ENCODE measurements at places on chromosomes 1 and 21.

GRCh38 chr1:161848676-161849075, 82.6 kb downstream of the ATF6 start:
- DNase-seq: no peak

DNA sequence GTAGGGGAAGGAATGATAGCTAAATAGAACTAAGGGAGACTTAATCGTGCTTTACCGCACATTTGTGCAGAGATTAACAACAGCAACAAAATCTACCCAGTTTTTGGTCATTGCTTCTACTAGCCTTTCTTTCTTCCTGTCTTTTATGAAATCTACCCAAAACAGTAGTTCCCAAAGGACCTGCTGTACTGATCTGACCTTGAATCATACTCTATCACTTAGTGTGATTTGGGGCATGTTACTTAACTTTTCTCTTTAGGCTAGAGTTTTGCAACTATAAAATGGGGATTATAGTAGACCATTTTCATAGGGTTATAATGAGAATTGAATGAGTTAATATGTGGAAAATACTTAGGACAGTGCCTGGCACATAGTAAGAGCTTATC, 30.5 kb upstream of the MACF1 start:
- DNase-seq: no peak

GRCh38 chr1:226665505-226666163, 73.4 kb downstream of the ITPKB start:
- DNase-seq: no peak

DNA sequence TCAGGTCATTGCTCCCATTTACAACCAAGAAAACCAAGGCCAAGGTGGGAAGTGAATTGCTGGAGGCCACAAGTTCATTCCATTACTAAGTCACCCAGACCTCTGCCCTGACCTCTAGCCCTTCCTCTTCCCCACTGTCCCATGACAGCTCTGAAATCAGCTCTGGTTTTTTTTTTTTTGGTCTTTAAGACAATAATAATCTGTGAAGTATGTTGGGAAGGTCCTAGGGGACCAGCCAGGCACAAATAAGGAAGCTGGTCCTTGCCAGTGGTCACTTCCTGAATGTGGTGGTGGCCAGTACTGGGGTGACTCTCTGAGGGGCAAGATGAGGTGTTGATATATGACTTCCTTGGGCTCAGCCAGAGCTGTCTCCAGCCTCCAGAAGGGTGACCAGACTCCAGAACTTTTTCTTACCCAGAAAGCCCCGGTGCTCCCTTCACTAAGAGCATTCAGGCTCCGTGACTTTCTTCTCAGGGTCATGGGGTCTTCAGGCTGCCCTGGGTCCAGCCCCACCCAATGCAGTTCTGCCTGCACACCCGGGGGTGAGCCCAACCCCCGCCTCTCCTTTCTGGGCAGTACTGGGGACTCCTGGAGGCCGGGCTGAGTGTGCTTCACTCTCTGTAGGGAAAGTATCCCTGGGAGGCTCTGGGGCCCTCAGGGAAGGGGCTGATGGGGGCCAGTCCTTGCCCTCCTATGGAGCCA, 159.6 kb downstream of the PTPRU start:
- DNase-seq: no peak

GRCh38 chr1:54238353-54239034, 38.5 kb downstream of the MRPL37 start:
- peak; percentile 56 for DNase-seq

DNA sequence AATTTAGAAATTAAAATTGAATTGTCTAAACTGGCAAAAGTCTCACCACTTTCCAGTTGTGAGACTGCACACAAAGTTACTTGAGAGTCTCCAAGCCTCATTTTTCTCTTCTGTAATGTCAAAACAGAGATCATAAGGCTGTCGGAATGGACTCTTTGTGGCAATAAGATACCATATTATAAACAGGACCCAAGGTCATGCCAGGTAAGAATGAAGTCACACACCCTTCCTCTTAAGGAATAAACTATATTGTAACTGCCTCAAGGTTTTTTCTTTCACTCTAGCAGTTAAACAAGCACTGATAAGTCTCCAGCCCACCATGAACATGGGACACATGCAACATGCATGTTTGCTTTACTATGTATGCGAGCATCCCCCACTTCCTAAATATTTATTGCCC, 50.1 kb upstream of the DIRAS3 start:
- DNase-seq: no peak

- peak; percentile 74 for DNase-seq
Observed at GRCh38 chr1:227766015-227766634, 30.9 kb downstream of the SNAP47 start.

- DNase-seq: no peak
Observed at GRCh38 chr21:24514081-24514733, 1093.1 kb downstream of the MRPL39 start.

DNA sequence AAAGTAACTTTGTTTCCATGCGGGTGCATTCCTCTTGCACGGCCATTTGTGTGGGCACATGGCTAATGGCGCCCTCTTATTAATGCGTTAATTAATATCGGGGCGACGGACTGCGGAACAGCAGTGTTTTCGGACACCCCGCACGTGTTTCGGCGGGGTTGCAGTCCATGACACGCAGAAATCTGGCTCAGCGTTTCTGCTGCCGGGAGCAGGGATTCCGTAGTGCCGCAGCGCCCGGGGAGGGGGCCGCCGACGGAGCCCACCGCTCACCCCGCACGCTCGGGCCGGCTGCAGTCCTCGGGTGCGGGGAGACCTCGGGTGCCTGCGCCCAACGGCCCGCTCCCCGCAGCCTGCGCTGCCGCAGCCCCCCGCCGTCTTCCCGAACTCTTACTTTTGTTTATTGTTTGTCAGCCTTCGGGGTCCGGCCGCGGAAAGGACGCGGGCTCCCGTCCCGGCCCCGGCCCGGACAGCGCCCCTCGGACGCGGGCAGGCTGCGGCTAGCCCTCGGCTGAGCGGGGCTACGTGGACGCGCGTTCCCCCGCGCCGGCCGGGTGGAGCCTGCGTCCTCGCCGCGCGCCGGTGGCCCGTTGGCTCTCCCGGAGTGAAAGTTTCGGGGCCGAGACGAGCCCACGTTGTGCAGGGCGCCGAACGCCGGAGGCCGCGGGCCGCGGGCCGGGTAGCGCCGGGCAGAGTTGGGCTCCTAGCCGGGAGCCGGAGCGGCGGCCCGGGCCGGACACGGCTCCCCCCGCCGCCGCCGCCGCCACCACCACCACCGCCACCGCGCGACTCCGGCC, 849 bp downstream of the NFIA start:
- no peak for DNase-seq

DNA sequence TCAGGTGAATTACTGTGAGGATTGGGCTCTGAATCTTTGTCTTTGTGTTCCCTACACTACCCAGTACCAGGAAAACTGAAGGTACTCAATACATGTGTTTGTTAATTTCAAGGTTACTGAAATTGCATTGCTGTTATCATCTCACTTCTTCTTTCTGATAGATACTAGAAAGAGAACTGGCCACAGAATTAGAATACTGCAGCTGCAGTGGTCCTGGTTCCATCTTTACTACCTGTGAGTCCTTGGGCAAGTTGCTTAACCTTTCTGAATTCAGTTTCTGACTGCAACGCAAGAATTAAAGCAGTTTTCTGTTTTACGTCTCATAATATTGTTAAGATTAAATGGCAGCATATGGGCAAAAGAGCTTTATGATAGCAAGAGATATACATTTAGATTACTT, 263.5 kb downstream of the LMO4 start:
- no peak for DNase-seq

DNA sequence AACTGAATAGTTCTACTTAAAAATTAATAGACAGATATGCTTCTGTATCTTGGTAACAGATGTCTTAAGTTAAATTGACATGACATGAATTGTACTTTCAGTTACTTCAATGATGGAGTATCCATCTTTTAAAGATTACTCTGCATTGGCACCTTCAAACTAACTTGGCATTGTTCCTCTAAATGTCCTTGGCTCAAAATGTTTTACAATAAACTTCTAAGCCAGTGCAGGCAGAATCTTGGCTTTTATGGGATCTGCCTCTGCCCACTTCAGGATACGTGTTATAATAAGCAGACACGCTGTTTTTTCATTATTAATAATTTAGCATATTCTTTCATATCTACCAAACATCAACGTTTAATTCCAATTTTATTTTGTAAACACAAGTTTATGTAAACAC, 873.4 kb upstream of the ADAMTS5 start:
- no peak for DNase-seq

- peak; percentile 84 for DNase-seq
Observed at GRCh38 chr1:109532365-109533136, 7.1 kb upstream of the GPR61 start.

DNA sequence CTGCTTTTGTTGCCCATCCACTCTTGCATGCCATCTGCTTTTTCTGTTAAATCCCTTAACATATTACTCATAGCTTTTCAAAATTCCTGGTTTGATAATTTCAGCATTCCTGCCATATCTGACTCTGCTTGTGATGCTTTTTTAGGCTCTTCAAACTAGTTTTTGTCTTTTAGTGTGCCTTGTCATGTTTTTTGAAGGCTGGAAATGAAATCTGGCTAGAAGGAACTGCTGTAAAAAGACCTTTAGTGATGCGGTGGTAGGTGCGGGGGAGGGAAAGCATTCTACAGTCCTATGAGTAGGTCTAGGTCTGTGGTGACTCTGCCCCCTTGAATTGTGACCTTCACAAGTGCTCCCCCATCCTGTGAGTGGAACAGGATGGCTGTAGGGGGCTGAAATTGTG, 15.0 kb upstream of the S100B start:
- no peak for DNase-seq

DNA sequence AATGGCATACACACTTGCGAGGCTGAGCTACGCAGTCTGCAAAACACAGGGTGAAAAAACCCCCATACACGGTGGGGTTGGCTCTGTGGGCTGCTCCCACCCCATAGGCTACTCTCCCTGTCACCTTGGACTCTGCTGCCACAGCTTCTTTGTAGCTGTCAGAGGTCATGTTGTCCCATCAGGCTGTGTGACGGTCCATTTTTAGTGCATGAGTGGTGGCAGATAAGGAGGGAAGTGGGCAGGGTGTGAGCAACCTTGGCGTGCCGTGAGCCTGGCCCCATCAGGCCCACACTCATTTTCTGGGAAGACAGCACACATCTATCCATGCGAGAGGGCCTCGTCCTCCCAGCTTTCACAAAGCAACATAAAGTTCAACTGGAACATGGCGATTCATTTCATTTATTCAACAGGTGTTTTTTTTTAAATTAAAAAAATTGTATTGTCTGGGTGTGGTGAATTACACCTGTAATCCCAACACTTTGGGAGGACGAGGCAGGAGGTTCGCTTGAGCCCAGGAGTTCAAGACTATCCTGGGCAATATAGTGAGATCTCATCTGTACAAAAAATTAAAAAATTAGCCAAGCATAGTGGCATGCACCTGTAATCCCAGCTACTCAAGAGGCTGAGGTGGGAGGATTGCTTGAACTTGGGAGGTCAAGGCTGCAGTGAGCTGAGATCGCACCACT, 9.5 kb downstream of the GPR137B start:
- DNase-seq: no peak

DNA sequence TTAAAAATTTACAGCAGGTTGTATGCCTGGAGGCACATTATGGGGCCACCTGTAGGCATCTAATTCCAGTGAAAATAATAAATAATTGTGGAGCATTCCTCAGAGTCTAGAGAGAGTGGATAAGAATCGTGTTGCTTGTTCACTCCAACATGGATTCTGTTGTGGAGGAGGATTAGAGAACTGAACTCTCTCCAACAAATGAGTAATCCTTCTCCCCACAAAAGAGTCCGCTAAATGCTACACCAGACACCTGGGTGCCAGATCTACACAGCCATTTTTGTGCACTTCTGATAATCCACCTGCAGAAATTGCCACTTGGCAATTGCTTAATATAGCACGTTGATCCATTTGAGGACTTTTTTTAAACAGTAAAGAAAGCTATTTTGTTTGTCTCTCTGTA, 113.7 kb upstream of the DPYD start:
- no peak for DNase-seq

GRCh38 chr1:180964595-180964994, 51.9 kb downstream of the KIAA1614 start:
- no peak for DNase-seq

GRCh38 chr21:44817914-44818639, at the start of gene SUMO3:
Gene SUMO3, minus strand, starts transcription at chr21:44818062. Its CDS starts 94 bp downstream, at chr21:44817968.
- DNase-seq: peak; percentile 90

GRCh38 chr1:104266612-104267011, 516.9 kb downstream of the AMY1C start:
- DNase-seq: no peak

DNA sequence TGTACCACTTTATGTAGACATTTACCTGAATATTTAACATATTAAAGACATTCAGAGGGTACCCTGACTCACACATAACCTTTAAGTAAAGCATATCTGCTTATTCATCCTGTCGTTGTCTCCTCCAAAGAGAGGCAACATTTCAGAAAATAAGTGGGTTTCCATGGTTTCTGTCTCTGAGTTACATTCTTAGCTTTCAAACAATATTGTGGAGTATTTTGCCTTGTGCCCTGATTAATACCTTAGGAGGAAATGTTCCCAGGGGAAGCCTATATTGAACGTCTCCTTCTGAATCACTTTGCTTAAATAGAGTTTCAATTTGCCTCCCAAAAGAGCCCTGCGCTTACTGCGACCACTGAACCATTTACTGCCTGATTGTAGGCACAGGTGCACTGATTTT, 26.1 kb downstream of the PALMD start:
- DNase-seq: no peak

DNA sequence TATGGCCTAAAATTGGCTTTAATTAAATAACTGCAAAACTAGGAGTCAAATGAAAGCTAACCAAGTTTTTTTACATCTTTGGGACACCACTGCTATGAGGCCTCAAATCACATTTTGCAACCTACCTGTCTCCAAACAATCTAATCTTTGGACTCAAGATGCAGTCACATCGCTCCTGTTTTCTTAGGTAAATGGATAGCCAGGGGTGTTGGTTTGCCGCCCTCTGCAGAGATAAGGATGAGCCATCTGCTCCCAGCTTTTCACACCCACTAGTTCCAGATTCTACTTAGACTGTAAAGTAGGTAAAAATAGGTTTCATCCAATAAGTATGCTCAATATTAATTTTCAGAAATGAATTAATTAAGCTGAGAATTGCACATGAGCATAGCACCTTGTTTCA, 456.5 kb downstream of the KIF26B start:
- no peak for DNase-seq

DNA sequence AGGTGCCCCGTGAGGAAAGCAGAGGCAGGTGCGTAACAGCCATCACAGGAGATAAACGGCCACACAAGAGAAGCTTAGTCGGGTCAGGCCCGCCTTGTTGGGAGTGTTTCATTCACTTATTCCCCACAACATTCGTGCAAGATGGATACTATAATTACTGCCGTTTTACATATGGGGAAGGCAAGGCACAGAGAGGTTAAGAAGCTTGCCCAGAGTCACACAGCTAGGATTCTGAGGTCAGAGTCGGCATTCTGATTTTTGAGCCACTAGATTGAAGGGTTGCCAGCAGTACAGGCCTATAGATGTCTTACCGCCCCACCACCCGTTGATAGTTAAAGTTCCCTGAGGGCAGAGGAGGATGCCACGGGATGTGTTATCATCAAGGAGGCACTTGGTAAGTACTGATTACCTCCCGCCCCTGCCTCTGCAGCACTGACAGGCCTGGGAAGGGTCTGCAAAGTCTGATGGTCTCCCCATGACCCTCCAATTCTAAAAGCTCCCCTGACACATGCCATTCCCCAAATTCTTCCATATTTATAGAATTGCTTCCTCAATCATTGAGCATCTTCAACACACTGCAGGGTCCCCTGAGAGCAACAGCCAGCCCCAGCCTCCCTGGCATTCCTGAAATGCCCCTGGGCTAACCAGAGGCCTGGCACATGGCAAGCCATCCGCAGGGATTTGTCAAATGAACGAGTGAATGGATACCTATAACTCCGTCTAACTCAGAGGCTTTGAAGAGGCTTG, 74.7 kb upstream of the CLDN14 start:
- DNase-seq: no peak
